ENCODE measurements at places on chromosomes 7 and 10.

DNA sequence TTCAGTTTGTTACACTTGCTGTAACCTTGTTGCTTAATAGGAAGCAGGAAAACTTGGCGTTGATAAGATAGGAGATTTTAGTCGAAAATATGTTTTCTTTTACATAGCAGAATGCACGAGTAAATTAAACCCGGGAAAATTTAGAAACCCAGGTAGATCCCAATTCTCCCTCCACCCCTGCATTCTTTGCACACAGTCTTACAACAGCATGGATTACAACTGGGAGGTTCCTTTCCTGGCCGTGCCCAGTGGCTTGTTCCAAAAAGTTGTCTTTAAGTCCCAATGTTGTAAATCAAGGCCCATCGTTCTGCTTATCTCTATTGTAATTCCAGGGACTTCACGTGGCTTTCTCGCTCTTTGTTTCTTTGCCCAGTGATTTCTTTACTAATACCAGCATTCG lies 1.1 kb upstream of the DPY19L1 start:
- DNase-seq, result no peak

GRCh38 chr7:129866251-129866650 lies 86.5 kb downstream of the UBE2H start:
- no peak for DNase-seq

DNA sequence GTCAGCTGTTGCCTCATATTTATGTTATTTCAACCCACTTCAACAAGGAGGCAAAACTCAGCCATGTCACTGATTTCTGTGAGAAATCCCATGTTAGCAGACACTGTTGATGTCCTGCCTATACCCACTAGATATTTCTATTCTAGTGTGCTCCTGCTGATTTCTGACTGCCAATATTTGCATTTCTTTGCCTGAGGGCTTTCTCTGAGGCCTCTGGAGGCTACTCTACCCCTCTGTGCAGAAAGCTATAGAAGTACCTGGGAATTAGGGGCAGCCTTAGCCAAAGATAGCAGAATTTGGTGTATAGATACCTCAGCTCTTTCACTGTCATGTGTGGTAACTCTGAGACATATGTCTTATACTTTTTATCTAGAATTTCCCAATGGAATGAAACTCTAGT lies 348.8 kb downstream of the SORCS3 start:
- no peak for DNase-seq

GRCh38 chr7:138287549-138287948 lies 172.5 kb upstream of the TRIM24 start:
- no peak for DNase-seq

GRCh38 chr10:132163278-132163765 lies 23.4 kb upstream of the DPYSL4 start:
- DNase-seq, result no peak

DNA sequence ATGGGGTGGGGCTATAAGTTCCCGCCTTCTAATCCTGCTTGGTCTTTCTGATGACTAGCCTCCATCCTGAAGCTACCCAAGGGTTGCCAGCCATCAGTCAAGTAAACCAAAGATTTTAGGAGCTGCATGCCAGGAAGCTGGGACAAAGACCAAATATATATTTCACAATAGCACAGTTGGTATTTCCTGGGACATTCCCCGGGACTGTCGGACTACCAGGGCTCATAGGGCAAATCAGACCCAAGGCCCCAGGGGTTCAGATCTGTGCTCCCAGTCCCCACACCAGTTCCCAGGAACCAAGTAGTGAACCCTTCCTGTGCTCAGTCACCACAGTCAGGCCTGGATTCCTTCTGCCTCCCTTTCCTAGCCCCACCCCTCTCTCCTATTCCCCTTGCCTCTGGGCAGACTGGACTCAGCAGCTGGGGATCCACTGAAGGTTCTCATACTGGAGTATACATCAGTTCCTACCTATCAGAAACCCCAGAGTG lies 5.7 kb upstream of the CXCL12 start:
- no peak for DNase-seq

- no peak for DNase-seq
Observed at GRCh38 chr10:31136930-31137885, 105.5 kb upstream of the ZNF438 start.

- no peak for DNase-seq
Observed at GRCh38 chr10:86964061-86964846, 4.0 kb upstream of the ADIRF start.

GRCh38 chr7:23751852-23752251 lies 41.8 kb downstream of the STK31 start:
- no peak for DNase-seq

GRCh38 chr10:3908183-3908582 lies 123.2 kb upstream of the KLF6 start:
- no peak for DNase-seq

DNA sequence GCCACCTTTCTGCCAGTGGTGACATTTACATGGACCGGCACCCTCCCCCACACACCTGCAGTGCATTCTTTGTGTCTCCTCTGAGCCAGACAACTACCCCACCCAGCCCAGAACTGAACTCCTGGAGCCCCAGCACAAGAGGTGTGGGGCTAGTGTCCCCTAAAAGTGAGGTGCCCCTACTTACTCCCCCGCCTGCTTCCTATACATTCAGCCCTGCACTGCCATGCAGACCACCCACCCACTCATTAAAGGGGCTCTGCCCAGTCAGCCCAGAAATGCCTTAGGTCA lies 1.9 kb downstream of the SAP25 start:
- DNase-seq, result no peak

DNA sequence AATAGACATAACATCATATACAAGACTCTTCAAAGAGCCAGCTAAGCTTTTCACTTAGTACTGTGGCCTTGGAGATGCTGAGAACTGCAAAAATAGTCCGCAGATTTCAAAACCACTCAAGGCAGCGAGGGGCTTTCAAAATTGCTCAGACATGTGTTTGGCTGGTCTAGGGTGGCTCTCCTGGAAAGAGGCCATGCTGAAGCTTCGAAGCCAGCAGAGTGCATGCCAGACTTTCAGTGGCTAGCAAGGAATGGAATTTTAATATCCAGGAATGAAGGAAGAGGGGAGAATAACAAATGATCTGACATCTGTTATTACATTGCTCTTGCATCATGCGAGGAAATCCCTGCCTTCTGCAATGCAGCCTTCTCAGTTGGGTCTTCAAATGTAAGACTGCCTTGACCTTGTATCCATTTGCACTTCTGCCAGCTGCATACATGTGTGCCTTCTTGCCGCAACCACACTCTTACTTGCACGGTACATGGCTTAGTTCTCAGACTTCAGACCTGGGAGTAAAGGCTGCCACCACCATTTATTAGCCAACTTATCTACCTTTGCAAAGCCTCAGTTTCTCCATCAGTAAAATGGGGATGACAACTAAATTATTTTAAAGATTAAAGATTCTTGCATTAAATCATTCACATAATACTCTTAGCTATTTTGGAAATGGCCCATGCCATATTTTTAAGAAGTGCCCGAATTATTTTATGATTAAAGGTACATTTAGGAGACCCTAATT lies 55.9 kb downstream of the ITIH5 start:
- no peak for DNase-seq

GRCh38 chr10:33142295-33142694 lies 184.3 kb upstream of the ITGB1 start:
- no peak for DNase-seq

- DNase-seq, result no peak
Observed at GRCh38 chr10:75448166-75448565, 16.7 kb downstream of the LRMDA start.

DNA sequence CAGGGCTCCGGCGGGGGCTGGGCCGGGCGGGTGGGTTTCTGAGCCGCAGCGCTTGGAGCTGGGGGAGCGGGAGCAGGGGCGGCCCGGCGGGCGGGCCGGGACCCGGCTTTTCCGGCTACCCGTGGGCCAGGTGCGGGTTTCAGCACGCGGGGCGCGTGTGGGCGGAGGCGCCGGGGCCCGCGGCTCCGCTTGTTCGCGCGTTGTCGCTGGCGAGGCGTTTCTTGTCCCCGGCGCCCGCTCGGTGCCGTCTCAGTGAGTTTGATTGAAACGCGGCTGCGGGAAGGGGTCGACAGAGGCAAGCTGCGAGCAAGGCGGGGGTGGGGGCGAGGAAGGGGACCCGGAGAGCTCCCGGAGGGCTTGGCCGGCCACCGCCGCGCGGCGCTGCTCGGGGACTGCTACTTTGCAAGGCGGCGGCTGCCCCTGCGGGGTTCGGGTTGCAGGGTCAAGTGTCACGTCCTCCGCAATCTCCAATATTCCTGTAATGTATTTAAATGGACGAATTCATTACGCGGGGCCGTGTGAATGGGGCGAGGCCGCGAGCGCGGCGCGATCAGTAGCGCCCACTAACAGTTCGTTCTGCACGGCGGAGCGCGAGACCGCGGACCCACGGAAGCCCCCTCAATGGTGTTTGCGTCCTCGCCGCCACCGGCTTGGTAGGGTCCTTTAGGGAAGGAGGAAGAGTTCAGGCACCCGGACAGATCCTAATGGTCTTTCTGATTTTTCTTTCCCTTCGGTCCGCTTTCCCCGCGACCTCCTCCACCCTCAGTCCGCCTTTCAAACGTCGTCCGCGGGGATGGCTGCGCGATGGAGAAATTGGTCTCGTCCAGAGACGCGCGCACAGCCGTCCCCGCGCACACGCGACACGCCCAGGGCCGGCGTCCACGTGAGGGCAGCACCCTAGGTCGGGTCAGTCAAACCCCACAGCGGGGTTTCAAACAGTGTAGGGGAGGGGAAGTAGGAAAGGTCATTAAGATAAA lies 76.9 kb downstream of the INSIG1 start:
- no peak for DNase-seq

DNA sequence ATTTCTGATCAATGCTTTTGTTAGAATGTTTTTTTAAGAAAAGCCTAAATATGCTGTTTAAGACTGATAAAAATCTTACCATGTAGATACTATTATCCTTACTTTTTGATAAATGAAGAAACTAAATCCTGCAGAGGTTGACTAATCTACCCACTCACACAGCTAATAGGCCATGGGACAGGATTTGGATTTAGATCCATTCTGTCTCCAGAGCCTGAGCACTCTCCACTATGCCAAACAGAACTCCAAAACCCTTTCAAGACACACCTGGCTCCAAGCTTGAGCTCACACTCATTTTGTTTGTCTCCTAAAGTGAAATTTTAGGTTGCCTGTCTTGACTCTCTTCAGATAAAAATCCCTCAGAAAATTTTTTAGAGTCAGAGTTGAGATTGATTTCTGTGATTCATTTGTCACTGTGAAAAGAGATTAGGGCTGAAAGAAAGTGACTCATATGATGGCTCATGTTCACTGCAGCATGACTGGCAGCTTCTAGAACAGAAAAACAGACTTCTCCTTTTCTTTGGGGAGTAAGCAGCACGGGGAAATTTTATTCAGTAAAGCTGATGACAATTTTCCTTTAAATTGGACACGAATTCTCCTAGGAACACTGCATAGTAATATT lies 132.3 kb upstream of the POT1 start:
- no peak for DNase-seq

GRCh38 chr7:54788664-54789063 lies 29.7 kb upstream of the SEC61G start:
- DNase-seq, result no peak

DNA sequence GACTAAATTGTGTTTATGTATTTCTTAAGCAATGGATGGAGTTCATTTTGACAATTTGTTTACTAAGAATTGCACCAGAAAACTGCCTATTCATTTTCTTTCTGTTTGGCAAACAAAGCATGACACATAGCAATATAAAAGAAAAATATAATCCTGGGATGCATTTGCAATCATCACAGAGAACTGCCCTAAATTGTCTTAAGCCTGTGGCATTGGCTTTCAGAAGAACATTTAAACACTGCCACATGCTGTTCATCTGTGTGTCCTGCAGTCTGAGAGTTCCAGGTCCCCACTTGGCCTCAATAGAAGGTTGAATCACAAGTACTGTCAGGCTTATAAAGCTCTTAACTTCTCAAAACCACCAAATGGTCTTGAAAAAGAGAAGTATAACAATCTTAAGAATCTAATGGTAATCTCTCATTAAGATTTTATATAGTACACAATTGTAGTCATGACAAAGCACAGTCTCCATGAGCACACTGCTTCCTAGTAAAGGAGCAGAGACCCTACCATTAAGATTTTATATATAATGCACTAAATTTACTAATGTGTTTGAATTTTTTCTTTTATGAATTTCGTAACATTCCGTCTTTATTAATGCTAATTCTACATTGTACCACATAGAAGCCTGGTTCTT lies 29.9 kb downstream of the RNLS start:
- no peak for DNase-seq

GRCh38 chr10:31051703-31052102 lies 20.0 kb upstream of the ZNF438 start:
- no peak for DNase-seq

DNA sequence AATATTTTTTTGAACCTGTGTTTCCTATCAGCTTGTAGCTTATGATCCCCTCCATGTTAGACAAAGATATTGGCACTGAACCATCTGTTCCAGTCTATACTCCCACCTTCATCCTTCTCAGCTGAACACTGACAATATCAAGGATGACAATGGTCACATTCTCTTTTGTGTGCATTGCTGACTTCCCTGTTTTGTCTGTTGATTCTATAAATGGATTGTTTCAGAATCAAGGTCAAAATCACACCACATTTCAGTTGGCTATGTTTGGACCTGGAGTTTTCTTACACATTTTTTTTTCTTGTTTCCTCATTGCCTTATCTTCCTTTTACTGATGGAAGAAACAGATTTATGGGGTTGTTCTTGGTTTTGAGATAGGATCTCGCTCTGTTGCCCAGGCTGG lies 11.3 kb upstream of the SMURF1 start:
- no peak for DNase-seq

- no peak for DNase-seq
Observed at GRCh38 chr10:74637685-74638084, 188.7 kb upstream of the KAT6B start.

DNA sequence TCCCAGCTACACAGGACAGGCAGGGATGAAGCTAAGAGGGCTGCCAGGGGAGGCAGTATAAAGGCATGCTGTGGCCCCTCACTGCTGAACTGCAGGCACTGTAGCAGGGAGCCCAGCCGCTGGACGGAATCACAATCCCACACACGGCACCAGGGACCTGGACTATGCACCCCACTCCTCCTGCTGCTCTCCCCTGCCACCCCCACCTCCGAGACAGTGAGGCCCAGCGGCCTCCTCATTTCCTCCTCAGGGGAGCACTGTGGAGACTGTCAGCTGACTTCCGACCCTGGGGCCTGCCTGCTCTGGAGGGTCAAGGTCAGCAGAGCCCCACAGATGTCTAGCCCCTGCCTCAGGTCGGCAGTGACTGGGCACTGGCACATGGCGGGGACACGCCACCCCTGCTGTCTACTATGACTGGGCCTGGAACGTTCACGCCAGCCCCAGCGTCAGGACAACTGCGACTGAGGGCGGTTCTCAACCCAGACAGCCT lies 92.7 kb downstream of the FAM53B start:
- DNase-seq, result no peak

GRCh38 chr7:36128448-36129047 lies 24.5 kb upstream of the EEPD1 start:
- DNase-seq, result no peak

- DNase-seq, result no peak
Observed at GRCh38 chr7:33733870-33734650, 171.3 kb upstream of the BMPER start.

GRCh38 chr10:42691361-42692120 lies 53.2 kb upstream of the ZNF33B start:
- DNase-seq, result no peak

GRCh38 chr7:155538293-155538692 lies 8.1 kb downstream of the CNPY1 start:
- no peak for DNase-seq

Measured in stimulated activated CD8-positive, alpha-beta memory T cell treated with anti-CD3 and anti-CD28 coated beads, Interleukin-7, amount 100 ng/mL, for 48 hours (primary cell).